T-helper 9 cell (primary cell): ENCODE measurements at places on chromosomes 5 and 9.
A peak's percentile ranks its signal among the peaks of the same experiment; 100 is the strongest.

DNA sequence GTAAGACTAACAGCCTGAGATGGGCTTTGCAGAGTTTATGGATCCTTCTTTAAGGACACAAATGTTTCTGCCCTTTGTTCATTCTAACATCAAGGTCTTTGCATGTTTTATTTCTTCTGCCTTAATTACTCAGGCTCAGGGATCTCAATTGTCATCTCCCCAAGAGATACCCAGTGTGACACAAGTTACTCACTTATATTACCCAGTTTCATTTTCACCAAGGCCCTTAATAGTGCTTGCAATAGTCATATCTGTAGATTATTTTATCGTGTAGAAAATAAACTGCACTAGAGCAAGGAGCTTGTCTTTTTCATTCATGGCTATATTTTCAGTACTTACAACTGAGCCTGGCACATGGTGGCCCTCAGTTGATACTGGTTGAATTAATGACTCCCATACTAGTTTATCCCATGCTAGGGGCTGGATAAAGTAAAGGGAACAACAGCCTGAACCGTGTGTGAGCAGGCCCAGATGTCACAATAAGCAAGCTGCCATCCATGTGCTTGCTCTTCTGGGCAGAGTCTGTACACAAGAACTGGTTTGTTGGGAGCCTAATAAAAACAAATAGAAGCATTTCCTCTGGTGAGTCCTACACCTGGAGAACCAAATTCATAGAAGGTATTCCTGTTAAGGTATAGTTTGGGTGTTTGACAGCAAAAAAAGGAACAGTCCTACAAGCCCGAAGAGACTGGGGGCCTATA, 112.5 kb upstream of the CD180 start:
- DNase-seq: no peak

GRCh38 chr5:88404405-88404804, 135.8 kb upstream of the TMEM161B start:
- DNase-seq: no peak

DNA sequence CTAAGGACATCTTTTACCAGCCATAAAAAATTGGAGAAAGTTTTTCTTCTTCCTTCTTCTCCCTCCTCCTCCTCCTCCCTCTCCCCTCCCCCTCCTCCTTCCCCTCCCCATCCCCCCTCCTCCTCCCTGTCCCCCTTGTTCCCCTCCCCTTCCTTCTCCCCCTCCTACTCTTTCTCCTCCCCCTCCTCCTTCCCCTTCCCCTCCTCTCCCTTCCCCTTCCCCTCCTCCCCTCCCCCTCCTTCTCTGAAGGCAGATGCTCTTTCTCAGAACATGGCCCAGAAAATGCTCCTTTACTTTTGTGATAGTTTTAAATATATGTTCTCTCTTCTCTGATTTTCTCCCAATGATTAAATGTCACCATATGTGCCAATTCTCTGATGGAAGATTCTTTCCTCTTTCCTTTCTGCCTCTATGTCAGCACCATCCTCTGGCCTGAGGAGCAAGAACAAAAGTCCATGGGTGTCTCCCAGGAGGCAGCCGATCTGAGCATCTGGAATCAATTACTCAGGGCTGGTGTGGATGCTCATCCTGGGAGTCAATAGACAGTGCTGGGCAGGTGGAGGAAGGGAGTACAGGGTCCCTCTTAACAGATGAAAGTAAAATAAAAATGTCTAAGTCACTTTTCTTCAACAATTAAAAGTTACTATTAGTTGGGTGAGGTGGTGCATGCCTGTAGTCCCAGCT, 63.0 kb upstream of the GNA14 start:
- no peak for DNase-seq

- DNase-seq: peak; percentile 34
Observed at GRCh38 chr5:172683645-172684471, 42.8 kb downstream of the NEURL1B start.

- no peak for DNase-seq
Observed at GRCh38 chr5:7894860-7895259, 25.9 kb downstream of the MTRR start.

- no peak for DNase-seq
Observed at GRCh38 chr9:82558346-82558745, 504.6 kb downstream of the RASEF start.

DNA sequence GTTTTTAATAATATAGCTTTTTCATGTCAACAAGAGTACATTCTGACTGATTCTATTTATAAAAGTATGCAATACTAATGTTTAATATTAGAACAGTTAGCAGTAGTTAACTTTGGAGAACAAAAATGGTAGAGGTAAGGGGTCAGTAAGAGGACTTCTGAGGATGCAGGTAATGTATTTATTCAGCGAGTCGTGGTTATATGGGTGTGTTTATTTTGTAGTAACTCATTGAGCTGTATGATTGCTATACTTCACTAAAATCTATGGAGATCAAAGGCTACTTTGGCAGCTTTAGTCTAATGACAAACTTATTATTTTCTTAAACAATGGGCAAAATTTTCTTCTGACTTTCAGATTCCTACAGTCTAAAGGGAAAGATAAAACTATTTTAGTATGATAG, 146.5 kb downstream of the COMMD10 start:
- no peak for DNase-seq

- no peak for DNase-seq
Observed at GRCh38 chr9:126203313-126203712, 123.3 kb upstream of the MVB12B start.

GRCh38 chr5:159038907-159039306, 60.8 kb downstream of the EBF1 start:
- no peak for DNase-seq

- DNase-seq: peak; percentile 1
Observed at GRCh38 chr5:677131-678101, 15.7 kb downstream of the TPPP start.

GRCh38 chr9:32454280-32454679, 69.8 kb downstream of the ACO1 start:
- no peak for DNase-seq

DNA sequence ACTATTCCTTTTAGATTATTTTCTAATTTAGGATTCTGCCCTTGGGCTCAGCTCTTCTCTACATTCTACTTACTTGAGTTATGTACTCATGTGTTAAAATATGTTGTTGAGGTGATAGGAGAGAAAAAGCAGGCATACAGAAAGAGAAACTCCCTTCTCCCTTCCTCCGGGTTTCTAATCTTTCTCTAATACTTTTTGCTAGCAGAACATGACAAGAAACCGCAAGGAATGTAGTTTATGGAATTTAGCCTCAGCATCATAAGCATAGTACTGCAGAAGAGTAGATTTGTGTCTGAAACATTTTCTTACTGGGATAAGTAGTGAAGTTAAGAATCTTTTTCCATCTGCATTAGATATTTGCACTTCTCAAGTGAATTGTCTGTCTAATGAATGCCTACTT, 139.5 kb upstream of the CYLC2 start:
- DNase-seq: no peak

GRCh38 chr5:128426090-128426534, 111.9 kb downstream of the FBN2 start:
- DNase-seq: no peak

DNA sequence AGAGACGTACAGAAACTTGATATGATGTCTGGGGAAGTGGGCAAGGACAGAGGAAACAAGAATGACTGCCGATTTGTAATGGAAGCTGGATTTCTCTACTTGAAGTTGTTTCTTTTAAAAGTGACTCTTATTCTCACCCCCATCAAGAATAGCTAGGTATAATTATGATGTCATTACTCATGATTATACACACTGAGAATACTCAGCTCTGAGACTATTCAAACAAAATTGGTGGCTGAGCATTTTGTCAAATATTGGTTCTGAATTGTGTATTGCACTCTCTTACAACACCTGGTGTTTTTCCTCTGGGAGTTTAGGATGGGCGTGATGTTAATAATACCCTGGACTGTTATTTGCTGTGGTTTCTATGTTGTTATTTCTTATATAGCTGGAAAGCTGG, 46.3 kb downstream of the MAST4 start:
- DNase-seq: no peak

- no peak for DNase-seq
Observed at GRCh38 chr5:100434815-100435214, 100.4 kb upstream of the FAM174A start.

DNA sequence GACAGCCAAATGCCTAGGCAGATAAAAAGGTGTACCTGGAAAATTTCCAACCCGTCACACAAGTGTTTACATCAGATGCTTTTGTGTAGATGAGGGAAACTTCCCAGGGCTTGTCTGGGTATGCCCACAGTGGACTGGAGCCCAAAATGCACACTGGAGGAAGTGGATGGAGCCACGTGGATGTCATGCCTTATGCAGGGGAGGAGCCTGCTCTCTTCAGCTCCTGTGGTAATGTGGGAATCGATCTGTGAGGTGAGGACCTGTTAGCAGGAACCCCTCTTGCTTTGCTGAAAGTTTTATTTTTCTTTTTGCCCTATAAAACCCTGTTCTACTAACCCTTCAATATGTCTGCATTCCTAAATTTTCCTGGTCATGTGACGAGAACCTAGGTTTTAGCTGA, 439.2 kb upstream of the CDH9 start:
- no peak for DNase-seq

- DNase-seq: no peak
Observed at GRCh38 chr9:90469435-90469834, 173.2 kb downstream of the DIRAS2 start.

- no peak for DNase-seq
Observed at GRCh38 chr5:84131372-84131771, 253.3 kb downstream of the EDIL3 start.

GRCh38 chr5:126002222-126002897, 420.8 kb upstream of the GRAMD2B start:
- no peak for DNase-seq
